T47D (cell line): ENCODE measurements at places on chromosomes 3 and 15.

GRCh38 chr3:17740721-17741141 lies 1.7 kb downstream of the TBC1D5 start:
- DNase-seq: peak; percentile 28

- DNase-seq: no peak
Observed at GRCh38 chr3:23938688-23939087, 6.4 kb upstream of the NR1D2 start.

DNA sequence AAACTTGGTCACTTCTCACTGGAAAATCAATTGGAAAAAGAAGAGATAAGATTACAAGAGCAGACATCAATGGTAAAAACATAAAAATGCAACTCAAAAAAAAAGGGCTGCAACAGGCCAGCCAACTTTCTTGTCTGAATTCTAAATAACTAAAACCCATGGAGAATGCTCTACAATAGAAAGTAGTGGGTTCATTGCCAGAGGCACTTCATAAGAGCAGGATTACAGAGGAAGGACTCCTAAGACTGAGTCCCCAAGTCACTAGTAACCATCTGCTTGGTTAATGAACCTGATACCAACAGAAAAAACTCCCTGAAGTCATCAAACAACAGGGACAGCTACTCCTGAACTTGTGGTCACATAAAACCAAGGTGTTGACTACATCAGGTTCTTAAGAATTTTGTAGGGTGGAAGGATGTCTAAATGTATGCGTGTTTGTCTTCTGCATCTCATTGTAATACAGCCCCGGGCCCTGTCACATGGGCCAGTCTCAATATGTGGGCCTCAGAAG lies 148.6 kb downstream of the IMPG2 start:
- no peak for DNase-seq

DNA sequence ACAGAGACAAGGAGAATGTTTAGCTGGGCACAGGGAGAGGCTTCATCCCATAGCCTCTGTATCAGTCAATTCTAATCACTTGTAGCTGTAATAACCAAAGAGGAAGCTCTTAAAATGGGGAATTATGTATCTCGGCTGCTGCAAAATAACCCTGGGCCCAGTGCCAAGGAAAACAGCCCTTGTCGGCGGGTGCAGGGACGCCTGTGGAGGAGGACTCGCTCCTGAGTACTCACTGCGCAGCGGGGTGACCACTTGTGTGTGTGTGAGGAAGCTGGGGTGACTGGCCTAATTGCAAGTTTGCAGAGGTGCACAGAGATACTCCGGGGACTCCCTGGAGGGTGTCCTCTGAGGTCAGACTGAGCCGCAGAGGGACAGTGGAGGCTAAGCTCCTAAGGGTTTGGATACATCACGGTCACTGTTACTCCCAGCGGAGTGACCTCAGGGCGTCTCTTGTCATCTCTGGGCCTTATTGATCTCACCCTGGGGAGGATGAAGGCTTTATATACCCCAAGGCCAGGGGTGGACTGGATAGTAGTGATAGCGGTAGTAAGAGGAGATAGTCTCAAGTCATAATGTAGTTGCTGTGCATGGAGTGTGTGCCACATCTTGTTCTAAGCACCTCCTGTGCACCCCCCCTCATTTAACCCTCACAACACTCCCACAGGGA lies 37.2 kb downstream of the SLC6A6 start:
- no peak for DNase-seq

DNA sequence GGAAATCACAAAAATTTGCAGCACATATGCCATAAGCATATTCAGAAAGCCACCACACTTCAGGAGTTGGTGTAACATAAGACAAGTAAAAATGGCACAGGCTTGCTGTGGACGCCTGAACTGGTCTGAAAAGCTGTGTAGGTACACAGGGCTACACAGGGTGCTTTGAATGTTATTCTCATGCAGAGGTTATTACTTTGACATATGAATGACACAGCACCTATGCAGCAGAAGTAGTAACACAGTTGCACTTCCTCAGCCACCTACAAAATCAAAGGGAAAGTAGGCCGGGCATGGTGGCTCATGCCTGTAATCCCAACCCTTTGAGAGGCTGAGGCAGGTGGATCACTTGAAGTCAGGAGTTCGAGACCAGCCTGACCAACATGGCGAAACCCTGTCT lies 54.5 kb downstream of the OSBPL10 start:
- no peak for DNase-seq
